NCI-H748 treated with DMSO at 0.1 percent for 48 hours (cell line): ENCODE measurements at places on chromosomes 4 and X.

DNA sequence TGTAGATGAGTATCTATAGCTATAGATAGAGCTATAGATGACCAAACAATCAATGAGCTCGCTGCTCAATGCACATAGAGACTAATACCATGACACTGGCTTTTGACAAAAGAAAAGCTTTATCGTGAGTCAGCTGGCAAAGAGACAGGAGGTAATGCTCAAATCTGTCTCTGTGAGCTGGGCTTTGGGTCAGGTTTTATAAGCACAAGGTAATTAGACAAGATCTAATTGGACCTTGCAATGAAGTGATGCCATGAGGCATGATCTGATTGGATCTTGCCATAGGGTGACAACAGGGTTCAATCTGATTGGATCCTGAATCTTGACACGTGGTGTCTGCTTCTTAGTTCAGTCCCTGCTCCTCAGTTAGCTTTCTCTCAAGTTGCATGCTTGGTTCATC lies 180.7 kb upstream of the MXRA5 start:
- no peak for DNase-seq

GRCh38 chrX:53047228-53047627 lies 1.4 kb upstream of the GPR173 start:
- no peak for DNase-seq

DNA sequence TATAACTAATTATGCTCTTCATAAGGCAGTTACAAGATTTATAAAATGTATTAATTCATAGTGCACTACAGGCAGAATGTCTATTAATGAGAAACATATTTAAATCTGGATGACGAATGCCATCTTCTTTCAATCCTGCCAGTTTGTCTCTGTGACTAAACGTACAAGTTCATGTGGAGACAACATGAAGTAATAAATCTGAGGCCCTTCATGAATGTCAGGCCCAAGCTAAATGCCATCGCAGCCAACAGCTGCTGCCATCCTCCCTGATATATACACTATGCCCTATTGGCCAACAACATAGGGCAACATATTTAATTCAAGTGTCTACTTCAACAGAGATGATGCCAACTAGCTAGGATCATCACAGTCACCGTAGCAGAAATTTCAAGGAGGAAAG lies 43.7 kb downstream of the TSPAN5 start:
- no peak for DNase-seq

DNA sequence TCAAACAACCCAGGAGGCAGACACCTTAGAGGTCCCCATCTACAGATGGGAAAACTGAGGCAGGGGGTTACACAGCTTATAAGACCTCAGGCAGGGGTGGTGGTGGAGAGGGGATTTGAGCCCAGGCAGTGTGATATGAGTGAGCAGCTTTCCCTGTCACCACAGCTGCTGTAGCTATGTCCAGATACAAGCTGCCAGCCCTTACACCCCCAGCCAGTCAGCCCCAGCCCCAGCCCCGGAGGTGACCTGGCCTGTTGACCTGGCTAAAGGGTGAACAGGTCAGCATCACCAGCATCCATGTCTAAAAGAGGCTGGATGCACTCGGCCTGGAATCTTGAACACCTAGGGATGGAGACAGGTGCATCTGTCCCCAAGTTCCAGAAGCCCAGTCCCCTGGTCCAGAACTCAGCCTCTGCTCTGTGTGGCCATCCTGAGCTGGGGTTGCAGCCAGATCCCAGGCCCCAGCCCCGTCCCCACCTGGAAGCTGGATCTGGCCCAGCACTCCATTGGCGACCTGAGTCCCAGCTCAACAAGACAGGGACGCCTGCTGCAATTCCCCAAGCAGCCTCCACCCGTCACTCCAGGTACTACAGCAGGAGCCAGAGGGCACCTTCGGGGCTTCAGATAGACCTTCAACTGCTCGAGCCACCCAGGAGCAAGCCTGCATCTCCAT lies 89.5 kb downstream of the JAKMIP1 start:
- no peak for DNase-seq

GRCh38 chr4:138401334-138401733 lies 159.2 kb upstream of the SLC7A11 start:
- DNase-seq, result no peak

- DNase-seq, result no peak
Measured at GRCh38 chrX:52839137-52839536, 28.1 kb downstream of the XAGE5 start.
